Posterior cingulate gyrus (tissue), 11 donors: ENCODE measurements at places on chromosomes 4 and X.

GRCh38 chr4:11402192-11402591 lies 26.5 kb downstream of the HS3ST1 start:
- no peak for DNase-seq

GRCh38 chr4:100113096-100113495 lies 77.2 kb downstream of the DDIT4L start:
- DNase-seq, result no peak

DNA sequence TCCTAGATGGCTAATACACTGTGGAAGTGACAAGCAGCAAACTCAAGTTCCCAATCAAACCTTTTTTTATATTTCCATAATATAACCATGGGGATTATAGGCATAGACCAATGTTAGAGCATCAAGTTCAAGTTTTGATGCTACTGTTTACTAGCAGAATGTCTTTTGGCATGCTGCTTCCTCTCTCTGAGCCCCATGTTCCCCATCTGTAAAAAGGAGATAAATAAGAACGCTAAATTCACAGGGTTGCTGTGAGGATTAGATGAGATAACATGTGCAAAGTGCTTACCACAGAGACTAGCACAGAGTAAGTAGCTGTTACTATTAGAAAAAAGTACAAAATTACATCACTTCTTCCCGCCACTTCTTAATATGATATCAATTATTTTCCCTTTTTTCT lies 18.0 kb downstream of the MBNL3 start:
- no peak for DNase-seq

GRCh38 chr4:155025762-155026457 lies 182.5 kb upstream of the NPY2R start:
- DNase-seq, result no peak

DNA sequence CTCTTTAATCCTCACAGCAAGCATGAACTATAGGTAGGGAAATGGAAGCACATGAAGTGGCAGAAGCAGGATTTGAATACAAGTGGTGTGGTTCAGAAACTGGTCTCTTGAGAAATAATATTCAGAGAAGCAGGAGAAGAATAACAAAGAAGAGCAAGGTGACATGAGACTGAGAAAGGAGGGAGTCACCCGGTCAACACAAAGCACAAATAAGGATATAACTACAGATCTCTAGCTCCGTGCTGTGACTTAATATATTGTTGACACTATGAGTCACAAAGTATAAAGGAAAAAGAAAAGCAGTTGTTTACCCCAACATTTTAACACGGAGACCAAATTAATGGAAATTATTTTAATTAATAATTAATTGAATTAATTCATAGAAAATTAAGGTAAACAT lies 204.5 kb downstream of the CPE start:
- no peak for DNase-seq

DNA sequence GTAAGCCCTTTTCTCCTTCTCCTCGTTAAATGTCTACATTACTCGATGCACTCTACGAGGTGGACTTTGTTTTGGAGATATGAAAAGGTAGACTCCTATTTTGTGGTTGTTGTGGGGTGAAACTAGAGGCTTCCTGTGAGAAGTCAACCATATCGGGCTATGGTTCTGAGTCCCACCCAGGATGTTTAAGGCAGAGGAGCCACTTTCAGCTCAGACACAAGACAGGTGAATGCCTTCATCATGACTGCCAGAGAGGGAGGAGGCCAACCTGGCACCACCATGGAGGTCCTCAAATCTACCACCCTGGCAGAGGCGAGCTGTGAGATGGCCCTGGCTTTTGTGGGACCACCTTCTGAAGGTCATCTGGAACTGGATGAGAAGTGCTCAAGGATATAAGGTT lies 154.4 kb upstream of the KLF3 start:
- DNase-seq, result no peak

DNA sequence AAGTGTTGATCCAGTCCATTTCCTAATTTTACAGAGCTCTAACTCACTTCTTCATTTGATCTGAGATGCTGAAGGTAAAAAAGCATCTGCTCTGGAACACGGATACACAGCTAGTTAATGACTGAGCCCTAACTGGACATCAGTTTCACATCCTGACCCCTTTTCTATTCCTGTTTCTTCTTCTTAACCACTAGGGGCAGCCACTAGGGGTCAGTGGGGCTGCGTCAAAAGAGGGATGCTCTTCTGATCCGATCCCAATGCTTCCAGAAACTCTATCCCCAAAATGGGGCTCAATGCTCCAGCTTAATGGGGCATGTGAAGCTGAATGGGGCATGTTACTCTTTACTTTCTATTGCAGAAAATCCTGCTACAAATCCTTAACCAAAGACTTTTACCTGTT lies 33.4 kb upstream of the PHKA2 start:
- no peak for DNase-seq

- no peak for DNase-seq
These were observed 141.3 kb downstream of the AFAP1 start for GRCh38 chr4:7798178-7798995.

DNA sequence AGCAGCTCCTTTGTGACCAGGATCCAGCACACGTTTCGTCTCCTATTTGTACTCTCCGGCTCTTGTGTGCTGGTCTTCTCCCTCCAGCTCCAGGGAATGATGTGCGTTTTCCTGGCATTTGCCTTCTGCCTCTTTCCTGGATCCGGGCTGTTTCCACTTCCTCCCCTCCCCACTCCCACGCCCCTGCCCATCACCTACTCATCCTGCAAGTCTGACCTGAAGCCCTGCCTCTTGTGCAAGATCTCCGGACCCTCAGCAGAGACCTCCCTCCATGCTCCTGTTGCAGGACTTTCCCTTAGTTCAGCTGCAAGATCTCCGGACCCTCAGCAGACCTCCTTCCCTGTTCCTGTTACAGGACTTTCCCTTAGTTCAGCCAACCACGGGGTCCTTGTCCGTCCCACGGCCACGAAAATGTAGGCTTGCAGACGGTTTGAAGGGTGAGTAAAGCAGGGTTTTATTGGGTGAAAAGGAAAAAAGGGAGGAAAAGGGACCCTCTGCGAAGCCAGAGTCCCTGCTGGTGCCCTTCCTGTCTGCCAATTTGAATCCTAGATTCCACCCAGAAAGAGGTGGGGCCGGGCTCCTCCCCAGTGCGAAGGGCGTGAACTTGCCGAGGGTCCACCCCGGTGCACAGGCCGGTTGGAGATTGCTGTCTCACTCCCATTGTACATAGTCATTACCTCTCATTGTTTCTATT lies 74.4 kb upstream of the IRF2 start:
- no peak for DNase-seq

- no peak for DNase-seq
These were observed 300.6 kb downstream of the PPP4R3C start for GRCh38 chrX:27162496-27162895.

- DNase-seq, result no peak
These were observed 116.1 kb downstream of the SHROOM3 start for GRCh38 chr4:76550966-76551780.

DNA sequence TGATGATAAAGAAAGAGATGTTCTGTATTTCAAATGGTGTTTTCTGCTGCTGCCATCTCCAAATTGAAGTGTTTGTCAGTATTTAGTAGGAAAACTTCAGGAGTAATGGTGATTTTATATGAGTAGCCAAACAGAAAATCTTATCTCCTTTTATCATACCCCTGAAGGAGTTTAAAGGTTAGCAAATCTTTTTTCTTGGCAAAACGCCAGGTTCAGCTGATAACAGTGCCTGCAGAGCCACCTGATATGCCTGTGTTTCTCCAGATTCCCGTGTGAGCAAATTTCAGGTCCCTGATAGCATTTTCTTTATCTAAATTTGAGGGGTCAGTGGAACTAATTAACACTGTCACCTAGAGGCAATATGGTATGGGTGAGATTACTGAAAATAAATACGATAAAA lies 65.8 kb upstream of the ETNPPL start:
- DNase-seq, result no peak

DNA sequence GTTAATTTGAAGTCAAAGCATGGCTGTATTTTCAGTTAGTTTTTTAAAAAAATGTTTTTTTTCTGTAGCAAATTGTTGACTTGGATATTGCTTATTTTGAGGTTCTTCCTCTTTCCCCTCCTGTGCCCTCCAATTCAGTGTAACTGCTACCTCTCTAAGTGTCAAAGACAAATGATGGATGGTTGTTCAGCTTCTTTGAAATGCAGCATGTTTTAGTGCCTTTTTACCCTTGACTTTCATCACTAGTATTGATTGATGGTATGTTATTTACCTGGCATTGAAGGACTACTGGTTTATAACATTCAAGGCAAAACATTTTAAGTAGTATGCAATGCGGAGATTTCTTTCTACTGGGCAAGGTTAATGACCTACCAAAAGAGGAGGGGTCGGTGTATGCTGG lies 281.0 kb upstream of the FAT1 start:
- no peak for DNase-seq

- no peak for DNase-seq
These were observed 41.3 kb upstream of the GPC3 start for GRCh38 chrX:134026565-134027311.

- DNase-seq, result no peak
These were observed 7.1 kb upstream of the RGS12 start for GRCh38 chr4:3285558-3286334.

DNA sequence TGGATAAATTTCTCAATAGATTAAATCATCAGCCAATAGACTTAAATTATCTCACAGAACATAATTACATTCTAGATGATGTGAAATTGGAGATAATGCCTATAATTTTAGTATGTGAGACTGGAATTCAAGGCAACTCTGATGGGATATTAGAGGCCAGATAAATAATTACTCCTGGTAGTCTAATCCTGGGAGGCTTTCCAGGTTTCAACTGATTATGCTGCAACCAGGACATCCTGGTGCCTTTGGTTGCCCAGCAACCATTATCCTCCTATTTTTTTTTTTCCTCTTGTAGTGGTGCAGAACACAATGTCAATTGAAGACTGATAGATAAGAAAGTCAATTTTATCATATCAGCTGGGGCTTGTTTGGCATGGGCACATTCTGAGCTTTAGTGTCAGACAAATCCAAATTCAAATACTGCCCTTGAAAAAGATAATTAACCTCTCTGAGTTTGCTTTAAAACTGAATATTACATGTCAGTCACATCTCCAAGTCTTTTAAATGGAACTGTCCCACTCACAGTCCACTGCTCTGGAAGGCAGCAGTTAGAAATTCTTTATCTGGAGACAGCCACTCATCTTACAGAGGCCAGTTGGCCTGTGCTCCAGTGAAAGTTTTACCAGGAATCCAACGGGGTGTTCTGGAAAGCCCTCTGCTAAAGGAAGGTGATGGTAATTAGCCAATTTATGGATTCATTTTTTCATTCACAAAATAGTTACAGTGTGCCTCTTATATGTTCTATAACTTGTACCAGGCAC lies 95.3 kb upstream of the GUCY1A1 start:
- DNase-seq, result no peak

- DNase-seq, result no peak
These were observed 97.8 kb downstream of the AFAP1 start for GRCh38 chr4:7841894-7842293.

GRCh38 chrX:9578083-9578779 lies 113.4 kb downstream of the TBL1X start:
- DNase-seq, result no peak

GRCh38 chr4:37481547-37482122 lies 204.5 kb downstream of the RELL1 start:
- DNase-seq, result no peak
